ENCODE measurements at places on chromosomes 16 and 17. TPM values are rescaled to one million over a fixed set of nuclear protein-coding genes. Genes with fewer than 3 reads are reported as not detected.

The PRR11 gene
- 51.9 TPM for total RNA-seq

The CISD3 gene
- total RNA-seq = 0.60 TPM

The KRTAP9-9 gene
- total RNA-seq = not detected

The GLP2R gene
- not detected for total RNA-seq

The NHLRC4 gene
- total RNA-seq = 0.28 TPM

Measured in neural progenitor cell (in vitro differentiated cells).